T-helper 2 cell treated with Interferon-gamma antibody and Interleukin-4, amounts not matched to agents 5 μg/mL and 100 μg/mL, for 36 hours (primary cell): ENCODE measurements at places on chromosomes 11 and 22.

DNA sequence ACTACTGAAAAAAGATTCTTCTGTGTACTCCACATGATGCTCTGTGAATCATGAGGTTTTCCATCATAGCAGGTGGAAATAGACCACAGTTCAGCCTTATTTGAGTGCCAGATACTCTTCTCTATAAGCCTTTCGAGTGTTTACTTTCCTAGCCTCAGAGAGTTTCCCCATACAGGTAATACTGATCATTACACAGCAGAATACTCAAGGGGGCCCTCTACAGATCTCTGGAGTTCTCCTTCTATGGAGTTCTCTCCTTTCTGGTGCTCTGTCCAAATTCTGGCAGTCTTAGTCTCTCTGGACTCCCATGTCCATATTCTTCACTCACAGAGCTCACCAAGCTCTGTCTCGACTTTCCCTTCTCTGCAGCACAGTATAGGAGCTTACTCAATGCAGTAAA, 175.7 kb upstream of the CARD18 start:
- no peak for DNase-seq

GRCh38 chr11:95586155-95586554, 203.4 kb downstream of the FAM76B start:
- no peak for DNase-seq

- DNase-seq, result peak; percentile 38
Observed at GRCh38 chr11:765025-765801, 12.1 kb downstream of the GATD1 start.

DNA sequence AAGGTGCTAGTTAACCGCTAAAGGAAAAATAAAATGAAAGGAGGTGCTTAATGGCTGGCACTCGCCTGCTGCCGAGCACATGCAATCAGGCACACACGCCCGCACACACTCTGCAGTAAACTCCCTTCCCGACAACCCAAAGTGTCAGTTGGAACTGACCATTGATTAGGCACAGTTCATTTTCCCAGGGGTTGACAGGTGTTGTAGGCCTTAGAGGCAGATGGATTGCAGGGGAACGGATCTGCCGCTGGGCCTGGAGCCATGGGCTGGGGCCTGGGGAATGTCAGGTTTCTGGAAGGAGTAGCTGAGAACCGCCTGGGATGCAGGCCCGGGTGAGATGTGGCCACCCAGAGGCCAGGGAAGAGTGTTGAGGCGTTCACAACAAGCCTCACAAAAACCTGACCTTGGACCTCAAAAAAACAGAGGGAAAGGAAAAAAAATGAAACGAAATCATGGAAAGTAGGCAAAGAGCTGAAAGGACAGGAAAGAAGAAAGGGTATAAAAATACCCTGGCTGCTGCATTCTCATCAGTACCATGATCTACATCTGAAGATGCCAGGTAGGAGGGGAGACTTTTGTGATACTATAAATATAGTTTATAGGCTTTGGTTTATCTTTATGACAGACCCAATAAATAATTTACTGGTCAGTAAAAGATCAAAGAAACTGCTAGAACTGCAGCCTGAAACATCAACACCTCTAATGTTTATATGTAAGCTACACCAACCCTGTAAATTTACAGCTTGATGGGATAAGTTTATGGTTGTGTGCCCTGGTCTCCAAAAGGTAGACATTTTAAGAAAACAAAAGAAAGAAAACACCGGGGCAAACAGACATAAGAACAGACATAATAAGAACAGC, 313.4 kb downstream of the BUD13 start:
- DNase-seq, result no peak

GRCh38 chr22:41382610-41383009, 868 bp downstream of the TEF start:
- DNase-seq, result no peak

GRCh38 chr11:94694309-94695060, 73.7 kb upstream of the AMOTL1 start:
- no peak for DNase-seq

DNA sequence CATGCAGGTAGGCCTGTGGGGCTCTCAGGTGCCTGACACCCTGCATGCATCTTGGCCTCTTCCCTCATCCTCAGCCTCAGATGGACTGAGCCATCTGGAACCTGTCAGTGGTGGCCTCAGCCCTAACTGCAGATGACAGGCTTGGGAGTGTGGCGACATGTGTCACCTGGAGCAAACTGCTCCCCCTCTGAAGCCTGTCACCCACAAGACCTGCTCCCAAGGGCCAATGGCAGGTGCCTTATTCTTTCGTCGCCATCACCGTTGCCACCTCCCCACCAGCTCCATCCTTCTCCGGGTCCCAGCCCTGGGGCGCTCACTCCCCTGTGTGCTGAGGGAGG, 3.6 kb upstream of the SEPTIN5 start:
- no peak for DNase-seq

DNA sequence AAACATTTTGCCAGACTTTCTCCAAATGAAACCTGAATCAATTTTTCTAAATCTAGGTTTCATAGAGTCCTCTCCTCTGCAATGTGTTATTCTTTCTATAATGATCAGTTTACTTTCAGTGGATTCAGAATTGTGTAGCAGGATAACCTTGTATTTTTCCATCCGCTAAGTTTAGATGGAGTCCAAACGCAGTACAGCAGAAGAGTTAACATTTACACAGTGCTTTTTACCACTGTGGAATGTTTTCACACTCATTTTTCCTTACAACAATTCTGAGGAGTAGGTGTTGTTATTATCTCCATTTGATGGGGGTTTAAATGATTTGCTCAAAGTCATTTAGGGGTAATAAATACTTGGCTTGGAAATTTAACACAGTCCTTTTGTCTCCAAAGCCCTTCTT, 9.6 kb downstream of the RAG1 start:
- no peak for DNase-seq

- no peak for DNase-seq
Observed at GRCh38 chr11:69245491-69246345, 48.2 kb upstream of the MYEOV start.

DNA sequence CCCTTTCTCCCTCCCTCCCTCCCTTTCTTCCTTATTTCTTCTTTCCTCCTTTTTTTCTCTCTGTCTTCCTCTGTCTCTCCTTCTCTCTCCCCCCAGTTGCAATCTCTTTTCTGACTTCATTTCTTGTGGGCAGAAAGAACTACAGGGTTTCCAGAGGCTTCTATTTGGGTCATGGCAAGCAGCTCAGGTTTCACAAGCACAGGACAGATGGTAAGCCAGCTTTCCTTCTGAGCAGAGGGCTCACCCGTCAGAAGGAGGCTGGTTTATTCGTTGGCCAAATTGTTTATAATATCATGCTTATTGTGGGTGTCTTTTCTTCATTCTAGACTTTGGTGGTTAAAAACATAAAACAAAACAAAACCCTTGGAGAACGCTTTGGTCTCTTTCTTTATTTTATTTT, 58.9 kb upstream of the CLMP start:
- DNase-seq, result no peak
